Fibroblast of mammary gland (primary cell): ENCODE measurements at places on chromosomes 3 and 15.

GRCh38 chr3:45064512-45065372 lies 38.6 kb downstream of the CLEC3B start:
- DNase-seq: peak; percentile 94

DNA sequence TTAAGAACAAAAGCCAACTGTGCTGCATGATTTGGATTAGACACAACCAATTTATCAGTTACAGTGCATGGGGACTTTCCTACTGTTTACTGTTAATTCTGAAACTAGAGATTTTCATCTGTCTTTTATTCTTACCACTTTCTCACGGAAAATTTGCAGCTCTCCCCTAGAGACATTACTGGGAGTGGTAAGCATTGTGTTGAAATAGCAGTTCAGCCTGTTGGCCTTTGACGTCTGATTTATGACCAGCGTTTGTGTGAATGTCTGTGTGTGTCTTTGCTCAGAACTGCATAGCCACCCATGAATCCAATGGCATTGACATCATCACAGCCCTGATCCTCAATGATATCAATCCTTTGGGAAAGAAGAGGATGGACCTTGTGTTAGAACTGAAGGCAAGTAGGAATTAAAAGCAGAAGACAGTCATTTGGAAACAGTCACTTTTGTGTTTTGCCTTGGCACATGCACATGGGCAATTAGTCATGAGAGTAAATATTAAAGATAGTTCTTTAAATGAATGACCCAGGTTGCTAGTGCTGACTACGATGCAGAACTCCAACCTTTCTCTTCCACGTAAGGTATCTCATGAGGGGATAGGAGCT lies 202.2 kb upstream of the BHLHE40 start:
- peak; percentile 90 for DNase-seq

DNA sequence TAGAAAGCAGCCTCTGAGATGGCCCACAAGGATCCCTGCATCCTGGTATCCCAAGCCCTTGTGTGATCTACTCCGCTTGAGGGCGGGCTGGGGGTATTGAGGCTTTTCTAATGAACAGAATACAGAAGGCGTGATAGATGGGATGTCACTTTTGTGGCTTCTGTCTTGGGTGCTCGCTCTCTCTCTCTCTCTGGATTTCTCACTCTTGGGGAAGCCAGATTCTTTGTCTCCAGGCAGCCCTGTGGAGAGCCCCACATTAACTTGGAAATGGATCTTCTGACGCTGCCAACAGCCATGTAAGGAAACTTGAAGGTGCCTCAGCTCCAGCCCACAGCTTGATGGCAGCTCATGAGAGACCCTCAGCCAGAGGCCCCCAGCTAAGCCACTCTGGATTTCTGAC lies 26.9 kb upstream of the SEC62 start:
- no peak for DNase-seq

GRCh38 chr3:16064642-16065414 lies 109.7 kb upstream of the GALNT15 start:
- peak; percentile 97 for DNase-seq

DNA sequence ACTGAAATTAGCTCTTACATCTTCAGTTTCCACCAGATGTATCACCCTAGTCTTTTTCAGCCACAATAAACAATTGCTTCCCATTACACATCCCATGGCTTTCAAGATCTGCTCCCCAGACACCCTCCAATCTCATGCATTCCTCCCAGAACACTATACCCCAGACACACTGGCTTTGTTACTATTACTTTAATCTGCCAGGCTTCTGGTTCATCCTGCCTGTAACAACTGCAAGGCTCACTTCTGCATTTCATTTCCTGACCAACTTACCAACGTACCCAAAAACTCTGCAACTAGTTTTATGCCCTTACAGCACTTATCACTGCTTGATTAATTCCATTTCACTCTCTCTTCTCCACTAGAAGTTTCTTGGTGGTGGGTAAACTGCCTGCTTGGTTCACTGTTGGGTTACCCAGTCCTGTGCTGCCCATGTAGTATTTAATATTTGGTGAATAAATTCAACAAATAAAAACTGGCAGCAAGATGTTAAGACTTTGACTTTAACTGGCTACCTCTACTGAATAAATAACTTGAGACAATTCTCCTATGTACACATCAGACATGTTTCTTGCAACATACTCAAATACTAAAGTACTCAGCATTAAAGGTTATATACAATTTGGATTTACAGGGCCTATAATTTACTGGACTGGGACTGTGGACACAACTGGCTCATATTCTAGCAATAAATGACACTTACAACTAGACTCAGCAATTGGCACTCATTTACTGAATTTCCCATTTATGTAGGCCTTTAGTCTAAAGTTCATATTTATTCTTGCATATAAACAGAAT lies 2.7 kb downstream of the RPL22L1 start:
- no peak for DNase-seq

DNA sequence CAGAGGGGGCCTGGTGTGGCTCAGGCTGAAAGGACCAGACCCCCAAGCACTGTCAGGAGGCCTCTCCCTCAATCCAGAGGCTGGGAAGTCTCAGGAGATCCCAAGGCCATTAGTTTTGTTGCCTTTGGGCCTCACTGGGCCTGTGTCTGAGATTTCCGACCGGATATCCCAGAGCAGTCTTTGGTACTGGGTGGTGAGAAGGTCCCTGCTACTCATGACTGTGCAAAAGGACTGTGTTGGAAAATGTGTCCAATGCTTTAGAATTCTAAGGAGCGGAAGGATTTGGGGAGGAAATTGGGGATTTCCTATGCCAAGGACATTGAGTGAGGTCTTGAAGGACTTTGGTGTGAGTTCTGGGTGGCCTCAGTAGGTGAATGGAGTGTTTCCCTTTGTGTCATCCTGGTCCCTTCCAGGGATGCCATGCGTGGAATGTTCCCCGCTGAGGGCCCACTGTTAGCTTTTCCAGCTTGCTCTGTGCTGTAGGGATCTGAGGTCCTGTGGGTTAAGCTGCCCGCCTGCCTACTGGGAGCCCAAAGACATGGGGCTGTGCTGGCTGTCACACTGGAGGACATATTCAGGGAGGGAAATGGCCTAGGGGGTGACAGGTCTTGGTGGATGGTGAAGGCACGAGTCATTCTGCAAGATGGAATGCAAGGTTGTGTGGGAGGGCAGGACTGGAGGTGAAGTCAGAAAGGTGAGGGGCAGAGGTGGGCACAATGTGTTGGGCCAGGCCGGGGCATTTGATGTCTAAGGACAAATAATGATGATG lies 16.4 kb downstream of the SMAD6 start:
- no peak for DNase-seq

- peak; percentile 39 for DNase-seq
Observed at GRCh38 chr3:151537726-151538125, 76.9 kb upstream of the IGSF10 start.

DNA sequence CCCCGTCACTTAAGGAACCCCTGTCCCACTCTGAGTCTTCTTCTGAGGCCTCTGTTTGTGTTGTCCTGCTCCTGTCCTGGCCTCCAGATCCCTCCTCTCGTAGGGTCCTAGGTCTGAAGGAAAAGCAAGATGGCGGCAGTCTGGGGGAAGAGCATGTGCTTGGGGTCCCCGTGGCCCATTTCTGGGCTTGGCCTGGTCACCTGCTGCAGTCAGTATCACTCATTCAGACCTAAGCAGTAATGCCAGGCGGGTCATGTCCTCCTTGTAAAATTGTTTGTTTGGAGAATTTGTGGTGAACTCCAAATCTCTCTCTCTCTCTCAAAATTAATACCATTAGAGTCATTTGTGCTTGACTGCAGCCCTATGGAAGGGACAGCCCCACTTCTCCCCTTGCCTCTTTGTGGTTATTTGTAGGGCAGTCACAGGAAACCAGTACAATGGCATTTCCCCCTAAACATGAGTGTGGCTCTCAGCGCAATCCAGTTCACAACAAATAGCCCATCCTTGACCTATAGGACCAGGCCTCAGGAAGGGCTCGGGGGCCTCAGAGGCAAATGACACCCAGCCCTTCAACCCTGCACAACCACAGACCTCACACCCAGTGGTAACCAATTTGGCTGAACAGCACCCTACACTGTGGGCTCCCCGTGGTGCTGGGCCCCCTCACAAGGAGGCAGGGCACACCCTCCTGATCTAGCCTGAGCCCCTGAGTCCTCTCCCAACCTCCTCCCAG lies 173.5 kb downstream of the OR4M2 start:
- no peak for DNase-seq

DNA sequence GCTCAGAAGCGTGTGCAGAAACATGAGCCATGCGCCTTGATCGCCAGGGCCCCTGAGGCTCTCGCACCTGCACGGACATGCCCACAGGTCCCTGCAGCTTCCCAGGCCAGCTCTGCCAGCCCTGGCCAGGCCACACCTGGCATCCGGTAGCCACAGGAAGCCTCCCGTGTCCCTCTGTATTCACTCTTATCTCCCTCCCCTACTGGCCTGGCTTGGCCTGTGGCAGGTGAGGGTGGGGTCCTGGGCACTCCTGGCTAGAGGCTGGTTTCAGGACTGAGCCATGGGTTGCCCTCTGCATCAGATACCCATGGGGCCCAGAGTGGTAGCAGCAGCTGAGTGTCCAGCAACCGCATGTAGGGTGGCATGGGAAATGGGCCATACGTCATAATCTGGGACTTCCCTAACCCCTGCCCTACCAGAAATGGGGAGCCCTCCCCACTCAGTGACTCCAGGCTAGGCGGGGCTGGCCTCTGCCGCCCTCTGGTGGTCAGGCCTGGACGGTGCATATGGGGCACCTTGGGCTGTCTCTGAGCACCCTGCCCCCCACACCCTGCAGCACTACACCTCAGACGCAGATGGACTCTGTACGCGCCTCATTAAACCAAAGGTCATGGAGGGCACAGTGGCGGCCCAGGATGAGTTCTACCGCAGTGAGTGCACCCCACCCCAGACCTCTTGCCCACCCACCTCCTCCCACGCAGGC lies 12.6 kb upstream of the LMAN1L start:
- peak; percentile 66 for DNase-seq

DNA sequence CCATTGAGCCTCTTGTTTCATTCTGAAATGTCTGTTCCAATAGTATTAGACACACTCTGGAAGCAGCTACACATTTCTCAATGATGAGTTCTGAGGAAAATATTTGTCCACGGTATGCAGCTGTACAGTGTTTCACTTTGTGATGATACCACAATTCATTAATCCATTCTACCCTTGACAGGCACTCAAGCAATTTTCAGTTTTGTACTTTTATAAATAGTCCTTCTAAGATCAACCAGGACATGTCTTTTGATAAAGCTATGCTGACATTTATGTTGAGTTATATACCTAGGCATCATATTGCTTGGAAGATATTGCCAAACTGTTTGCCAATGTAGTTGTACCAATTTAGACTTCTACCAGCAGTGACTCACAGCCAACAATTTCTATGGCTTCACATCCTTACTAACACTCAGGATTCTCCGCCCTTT lies 165.1 kb upstream of the COL8A1 start:
- DNase-seq: peak; percentile 29

DNA sequence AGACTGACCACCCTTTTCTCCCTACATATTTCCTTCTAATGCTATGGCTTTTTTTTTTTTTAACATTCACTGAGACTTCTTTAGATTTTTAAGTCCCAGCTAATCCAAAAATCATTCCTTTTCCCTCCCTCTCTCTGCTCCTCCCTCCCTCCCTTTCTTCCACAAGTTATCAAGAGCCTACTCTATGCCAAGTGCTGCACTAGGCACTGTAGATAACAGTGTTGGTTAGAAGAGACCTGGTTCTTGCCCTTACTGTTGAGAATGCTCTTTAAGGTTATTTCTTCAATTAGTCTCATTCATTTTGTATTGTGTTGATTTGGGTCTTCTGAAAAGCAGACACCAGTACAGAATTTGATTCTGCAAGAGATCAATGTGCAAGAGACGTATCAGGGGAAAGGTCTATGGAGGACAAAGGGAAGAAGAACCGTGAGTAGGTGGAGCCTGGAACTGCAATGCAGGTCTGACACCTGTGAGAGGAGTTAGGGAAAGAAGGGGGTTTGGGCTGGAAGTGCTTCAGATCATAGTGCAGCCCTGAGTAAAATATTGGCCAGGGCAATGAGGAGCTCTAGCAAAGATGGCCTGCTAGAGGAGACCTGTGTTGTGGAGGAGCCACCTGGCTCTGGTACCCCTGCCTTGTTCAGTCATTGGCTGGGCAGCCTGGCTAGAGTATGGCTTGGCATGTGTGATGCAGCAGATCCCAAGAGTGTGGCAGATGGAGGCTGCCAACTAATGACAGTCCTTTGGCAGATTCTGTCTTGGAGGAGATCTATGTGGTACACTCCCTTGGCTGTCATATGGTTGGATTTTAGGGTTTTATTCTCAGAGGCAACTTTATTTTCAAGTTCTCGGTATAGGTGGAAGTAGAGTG lies 9.7 kb upstream of the PCOLCE2 start:
- no peak for DNase-seq

GRCh38 chr3:56884387-56884786 lies 82.6 kb upstream of the ARHGEF3 start:
- peak; percentile 46 for DNase-seq

DNA sequence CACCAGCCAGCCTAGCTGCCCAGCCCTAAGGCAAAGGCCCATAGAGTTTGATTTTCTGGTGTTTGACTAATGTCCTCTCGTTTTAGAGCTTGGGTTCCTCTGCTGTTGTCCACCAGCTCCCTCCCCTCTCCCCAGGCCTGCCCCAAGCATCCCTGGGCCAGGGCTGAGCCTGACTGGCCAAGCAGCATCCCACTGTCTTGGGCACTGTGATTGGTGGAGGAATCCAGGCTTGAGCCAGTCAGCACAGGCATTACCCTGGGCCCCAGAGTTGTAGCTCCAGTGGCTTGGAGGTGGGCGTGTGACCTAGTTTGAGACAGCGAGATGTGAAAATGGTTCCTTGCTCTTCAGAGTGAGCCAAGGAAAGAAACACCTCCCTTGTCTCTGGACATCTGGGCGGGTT lies 155.3 kb upstream of the MEF2A start:
- no peak for DNase-seq
